ENCODE measurements at places on chromosomes 1 and 21.
A peak's percentile ranks its signal among the peaks of the same experiment; 100 is the strongest.

DNA sequence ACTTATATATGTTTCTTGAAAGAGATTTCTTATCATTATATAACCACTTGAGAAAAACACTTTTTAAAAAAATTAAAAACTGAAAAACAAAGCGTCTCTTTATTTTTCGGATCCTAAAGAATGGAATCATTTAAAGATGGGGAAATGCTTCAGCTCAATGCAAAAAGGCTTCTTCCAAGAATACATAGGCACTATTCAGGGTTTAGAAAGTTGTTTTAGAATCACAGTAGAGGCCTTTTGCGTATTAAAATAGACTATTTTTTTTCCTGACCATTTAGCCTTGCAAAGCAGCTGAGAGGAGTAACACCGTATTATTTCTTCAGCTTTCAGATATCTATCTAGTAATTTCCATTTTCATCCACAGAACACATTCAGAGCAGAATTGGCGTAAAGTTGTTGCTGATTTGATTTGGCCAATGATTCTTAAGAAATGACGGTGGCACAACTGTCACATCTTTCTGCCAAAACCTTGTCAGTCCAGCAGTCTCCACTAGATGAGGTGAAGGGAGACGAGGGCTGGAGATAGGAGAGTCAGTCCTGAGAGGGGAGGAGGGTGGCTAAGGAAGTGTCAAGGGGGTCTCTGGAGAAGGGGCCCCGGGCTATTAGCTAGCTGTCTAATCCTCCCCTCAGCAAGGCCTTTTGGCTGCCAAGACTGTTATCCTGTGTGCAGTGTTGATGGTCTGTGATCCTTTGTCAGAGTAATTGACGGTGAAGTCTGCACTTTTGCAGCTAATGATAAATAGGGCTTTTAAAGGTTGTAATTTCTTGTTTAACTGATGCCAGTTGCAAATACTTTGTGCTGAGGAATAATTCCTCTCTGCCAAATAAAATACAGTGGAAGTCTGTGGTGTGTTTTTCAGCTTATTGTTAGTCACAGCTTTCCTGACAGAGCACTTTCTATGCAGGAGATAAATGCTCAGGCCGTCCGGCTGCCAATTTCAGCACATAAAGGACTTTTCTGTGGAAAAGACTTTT is 34.7 kb downstream of the PRRX1 start:
- DNase-seq: peak; percentile 71

DNA sequence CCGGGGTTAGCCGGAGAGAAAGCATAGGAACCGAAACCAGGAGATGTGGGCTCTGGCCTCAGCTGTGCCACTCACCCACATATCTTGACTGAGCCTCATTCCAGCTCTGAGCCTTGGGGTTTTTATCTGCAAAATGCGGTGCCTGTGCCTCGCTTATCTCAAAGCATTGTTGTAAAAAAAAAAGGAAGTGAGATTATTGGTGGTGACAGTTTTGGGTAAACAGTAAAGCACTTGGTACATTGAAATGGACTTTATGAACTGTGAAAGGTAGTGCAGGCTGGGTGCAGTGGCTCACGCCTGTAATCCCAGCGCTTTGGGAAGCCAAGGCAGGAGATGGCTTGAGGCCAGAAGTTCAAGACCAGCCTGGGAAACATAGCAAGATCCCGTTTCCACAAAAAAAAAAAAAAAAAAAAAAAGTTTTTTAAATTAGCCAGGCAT is 3.8 kb downstream of the PTAFR start:
- peak; percentile 42 for DNase-seq

DNA sequence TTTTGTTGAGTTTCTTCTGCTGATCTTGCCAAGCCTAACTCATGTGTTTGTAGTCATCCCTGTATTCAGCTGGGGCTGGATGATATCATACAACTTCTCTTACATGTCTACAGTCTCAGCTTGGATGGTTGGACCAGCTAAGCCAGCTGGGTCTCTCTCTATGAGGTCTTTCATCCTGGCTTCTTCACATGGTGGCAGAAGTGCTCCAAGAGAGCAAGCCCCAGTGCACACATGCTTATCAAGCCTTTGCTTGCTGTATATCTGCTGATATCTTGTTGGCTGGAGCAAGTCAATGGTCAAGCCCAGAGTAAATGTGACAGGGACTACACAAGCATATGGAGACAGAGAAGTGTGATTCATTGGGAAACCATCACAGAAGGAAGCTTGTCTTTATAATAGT is 29.2 kb upstream of the SLC44A5 start:
- no peak for DNase-seq

- DNase-seq: no peak
Observed at GRCh38 chr1:53336146-53336545, 8.3 kb upstream of the LRP8 start.

GRCh38 chr21:42616446-42616845 is 37.0 kb upstream of the PDE9A start:
- no peak for DNase-seq

GRCh38 chr1:70874063-70874462 is 173.6 kb downstream of the PTGER3 start:
- no peak for DNase-seq

- DNase-seq: no peak
Observed at GRCh38 chr21:42565886-42566523, 52.4 kb downstream of the SLC37A1 start.

DNA sequence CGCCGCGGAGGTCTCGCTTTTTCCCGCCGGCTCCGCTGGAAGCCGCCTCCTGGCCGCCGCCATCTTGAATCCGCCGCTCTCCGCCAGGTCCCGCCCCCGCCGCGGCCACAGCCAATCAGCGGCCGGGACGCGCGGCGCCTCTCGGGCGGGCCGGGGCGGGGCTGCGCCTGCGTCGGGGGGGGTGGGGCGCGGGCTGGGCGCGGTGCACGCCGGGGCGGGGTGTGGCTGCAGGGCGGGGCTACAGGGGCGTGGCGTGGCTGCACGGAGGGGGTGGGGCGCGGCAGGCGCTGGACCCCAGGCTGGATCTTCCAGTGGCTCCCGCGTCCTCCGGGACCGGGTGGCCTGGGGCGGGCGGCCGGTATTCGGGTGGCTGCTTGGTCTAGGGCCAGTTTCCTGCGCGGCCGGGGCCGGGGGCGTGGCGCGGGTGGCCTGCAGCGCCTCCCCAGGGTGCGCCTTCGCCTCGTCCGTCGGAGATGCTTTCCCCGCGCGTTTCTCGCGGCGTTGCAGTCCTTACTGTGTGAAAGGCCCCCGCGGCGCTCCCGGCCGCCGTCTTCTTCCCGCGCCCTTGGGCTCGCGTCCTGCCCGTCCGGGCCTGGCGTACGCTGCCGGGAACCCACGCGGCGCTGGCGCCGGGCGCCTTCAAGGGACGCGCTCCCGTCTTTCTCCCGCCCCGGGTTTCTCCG is 575 bp downstream of the PCNT start:
- DNase-seq: peak; percentile 89

DNA sequence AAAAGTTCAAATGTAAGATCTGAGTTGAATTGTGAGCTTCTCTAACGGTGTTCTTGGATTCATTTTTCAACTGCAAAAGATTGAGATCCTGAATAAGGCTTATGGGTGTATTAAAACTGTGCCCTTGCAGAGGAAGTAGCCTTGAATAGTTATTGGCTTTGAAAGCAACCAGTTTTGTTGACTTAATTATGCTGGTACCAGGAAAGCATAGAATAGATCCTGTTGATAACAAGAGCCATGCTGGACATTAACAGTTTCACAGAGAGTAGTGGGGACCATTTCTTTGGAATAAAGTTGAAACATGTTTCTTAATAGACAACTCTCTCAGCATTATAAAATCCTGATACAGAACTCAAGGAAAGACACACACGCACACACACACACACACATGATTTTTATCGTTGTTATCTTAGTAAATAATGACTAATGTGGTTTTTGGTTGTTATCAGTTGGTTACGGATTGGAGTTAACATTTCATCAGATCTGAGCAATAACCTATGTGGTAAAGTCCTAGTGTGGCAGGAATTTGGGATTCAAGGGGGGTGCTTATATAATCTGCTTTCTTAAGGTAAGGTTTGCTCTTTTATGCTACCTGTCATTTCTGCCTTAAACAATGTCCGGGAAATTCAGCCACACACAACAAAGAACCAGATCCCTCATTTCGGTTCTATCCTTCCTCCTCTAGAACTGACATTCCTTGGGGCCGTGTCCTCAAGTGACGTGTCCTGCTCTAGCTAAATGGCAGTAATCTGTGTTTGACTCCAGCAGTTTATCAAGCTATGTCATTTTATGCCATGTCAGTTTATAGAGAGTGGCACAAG is 330.9 kb downstream of the CHRM3 start:
- DNase-seq: no peak

DNA sequence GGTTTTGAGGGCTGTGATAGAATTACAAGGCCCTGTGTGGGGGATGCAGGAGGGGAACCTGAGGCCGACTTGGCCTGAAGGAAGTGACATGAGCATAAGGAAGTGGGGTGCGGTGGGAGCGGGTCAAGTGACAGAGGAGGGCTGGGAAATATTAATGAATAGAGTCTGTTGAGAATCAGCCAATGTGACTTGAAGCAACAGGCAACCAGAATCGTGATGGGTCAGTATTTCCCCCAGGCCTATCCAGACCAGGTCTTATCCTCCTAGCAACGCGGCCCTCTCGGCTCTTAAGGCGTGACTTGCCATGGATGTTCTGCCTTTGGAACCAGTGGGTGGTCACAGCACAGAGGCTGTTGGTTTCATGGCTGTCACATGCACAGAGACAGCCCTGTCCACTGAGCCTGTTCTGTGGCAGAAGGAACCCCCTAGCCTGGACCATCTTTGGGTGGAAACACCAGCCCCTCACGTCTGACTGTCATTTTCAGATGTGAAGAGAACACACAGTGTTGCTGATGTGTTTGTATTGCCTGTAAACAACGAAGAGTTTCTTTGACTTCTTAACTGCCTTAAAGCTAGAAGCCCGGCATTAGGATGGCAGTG is 468.8 kb downstream of the CAMTA1 start:
- DNase-seq: no peak

- DNase-seq: no peak
Observed at GRCh38 chr1:32953495-32953894, 11.1 kb downstream of the RNF19B start.

- no peak for DNase-seq
Observed at GRCh38 chr1:184610876-184611595, 143.6 kb downstream of the EDEM3 start.

- DNase-seq: no peak
Observed at GRCh38 chr1:234554218-234554697, 55.7 kb downstream of the IRF2BP2 start.

GRCh38 chr1:24424990-24425389 is 9.4 kb downstream of the NIPAL3 start:
- DNase-seq: no peak

GRCh38 chr1:61087571-61087970 is 5.2 kb downstream of the NFIA start:
- DNase-seq: no peak

- no peak for DNase-seq
Observed at GRCh38 chr1:237891979-237892378, 1.3 kb upstream of the ZP4 start.
